BJ (cell line): ENCODE measurements at places on chromosomes 16 and 17.

GRCh38 chr16:87556941-87557459 is 45.3 kb upstream of the JPH3 start:
- DNase-seq = no peak

GRCh38 chr17:1226308-1226707 is 43.9 kb upstream of the BHLHA9 start:
- no peak for DNase-seq

GRCh38 chr17:75910699-75911098 is 6.0 kb upstream of the MRPL38 start:
- no peak for DNase-seq

- DNase-seq = no peak
Measured at GRCh38 chr17:74386386-74386785, 19.1 kb downstream of the GPR142 start.

- no peak for DNase-seq
Measured at GRCh38 chr16:72598696-72599095, 426.7 kb upstream of the PMFBP1 start.

GRCh38 chr16:86665319-86665675 is 86.9 kb downstream of the FOXL1 start:
- DNase-seq = no peak

DNA sequence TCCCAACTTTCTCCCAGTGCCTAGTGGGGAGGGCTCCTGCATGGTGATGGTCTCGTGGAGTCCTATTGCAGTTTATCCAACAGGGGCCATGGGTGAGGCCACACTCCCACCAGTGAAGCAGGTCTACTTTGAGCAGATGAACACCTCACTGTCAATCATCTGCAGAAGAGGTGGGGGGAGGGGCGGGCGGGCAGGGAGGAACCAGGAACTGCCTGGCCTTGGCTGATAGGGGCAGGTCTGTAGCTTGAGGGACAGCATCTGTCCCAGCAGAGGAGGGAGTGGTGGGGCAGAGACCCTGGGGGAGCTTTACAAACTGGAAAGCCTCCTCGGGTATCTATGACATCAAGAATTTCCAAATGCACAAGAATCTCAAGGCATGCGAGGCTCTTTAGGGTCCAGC is 58.7 kb upstream of the ZNF423 start:
- DNase-seq = no peak

DNA sequence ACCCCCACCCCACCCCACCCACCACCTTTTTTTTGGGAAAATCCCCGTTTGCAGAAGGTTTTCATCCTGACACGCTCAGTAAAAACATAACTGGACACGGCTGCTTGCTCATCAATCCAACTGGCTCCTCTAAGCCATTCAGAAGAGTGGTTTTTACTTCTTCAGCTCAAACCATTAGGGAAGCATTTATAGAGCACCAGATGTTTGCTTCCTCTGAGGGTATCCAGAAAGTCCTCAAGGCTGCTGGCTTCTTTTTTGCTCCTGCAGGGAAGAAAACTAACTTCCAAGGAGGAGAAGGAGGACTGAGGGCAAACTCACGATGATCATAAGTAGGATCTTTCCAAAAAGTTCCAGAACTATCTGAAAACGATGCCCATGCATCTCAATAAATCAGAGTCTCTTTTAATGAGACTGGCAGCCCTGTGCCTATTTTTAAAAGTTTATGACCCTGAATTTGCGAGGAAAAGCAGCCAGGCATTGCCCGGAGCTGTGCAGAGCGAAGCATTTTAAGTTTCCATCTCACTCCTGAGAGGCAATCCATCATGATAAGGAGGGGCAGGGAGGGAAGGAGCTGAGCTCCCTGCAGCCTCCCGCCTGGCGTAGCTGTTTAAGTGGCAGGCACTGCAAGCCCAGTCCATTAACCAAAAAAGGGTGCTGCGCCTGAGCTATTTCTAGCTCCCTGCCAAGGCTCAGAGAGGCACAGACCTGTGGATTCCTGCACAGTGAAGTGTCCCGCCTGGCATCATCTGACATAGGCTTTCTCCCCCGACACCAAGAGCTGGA is 146.3 kb upstream of the FOXF1 start:
- DNase-seq = no peak

- no peak for DNase-seq
Measured at GRCh38 chr16:8554881-8555280, 35.4 kb downstream of the TMEM114 start.

GRCh38 chr16:85738923-85739715 is 11.8 kb downstream of the C16orf74 start:
- DNase-seq = no peak

- no peak for DNase-seq
Measured at GRCh38 chr16:50547340-50548124, 664 bp upstream of the NKD1 start.

GRCh38 chr16:22358000-22358399 is 16.4 kb downstream of the CDR2 start:
- no peak for DNase-seq

- DNase-seq = no peak
Measured at GRCh38 chr17:2594722-2595599, 1.5 kb downstream of the PAFAH1B1 start.

GRCh38 chr16:89110641-89111040 is 17.0 kb downstream of the ACSF3 start:
- DNase-seq = no peak

- DNase-seq = no peak
Measured at GRCh38 chr16:47486856-47487255, 25.7 kb downstream of the PHKB start.

GRCh38 chr17:51045621-51046020 is 75.0 kb downstream of the SPAG9 start:
- no peak for DNase-seq

DNA sequence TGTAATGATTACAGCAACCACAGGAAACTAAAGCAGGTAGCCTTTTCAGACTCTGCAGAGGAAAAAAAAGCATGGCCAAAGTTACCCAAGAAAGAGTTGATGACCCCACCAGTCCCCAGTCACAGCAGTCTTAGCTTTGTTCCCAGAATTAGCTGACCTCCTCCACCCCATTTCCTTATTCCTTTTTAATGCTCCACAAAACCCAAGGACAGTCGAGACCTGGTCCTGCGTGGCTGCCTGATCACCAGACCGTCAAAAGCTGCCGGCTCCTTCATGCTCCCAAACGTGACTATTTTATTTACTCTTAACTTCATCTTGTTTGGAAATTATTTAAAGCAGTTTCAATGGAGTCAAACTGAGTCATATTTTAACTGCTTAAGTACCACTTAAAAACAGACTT is 28.7 kb upstream of the MED9 start:
- DNase-seq = no peak

GRCh38 chr16:62829084-62829483 is 792.8 kb upstream of the CDH8 start:
- no peak for DNase-seq

- no peak for DNase-seq
Measured at GRCh38 chr17:80964859-80965580, 26.6 kb upstream of the CHMP6 start.

- DNase-seq = no peak
Measured at GRCh38 chr17:40607641-40608040, 40.0 kb downstream of the SMARCE1 start.

GRCh38 chr17:59901604-59902003 is 8.7 kb downstream of the RPS6KB1 start:
- DNase-seq = no peak

GRCh38 chr17:65473363-65473762 is 88.1 kb downstream of the AXIN2 start:
- DNase-seq = no peak

DNA sequence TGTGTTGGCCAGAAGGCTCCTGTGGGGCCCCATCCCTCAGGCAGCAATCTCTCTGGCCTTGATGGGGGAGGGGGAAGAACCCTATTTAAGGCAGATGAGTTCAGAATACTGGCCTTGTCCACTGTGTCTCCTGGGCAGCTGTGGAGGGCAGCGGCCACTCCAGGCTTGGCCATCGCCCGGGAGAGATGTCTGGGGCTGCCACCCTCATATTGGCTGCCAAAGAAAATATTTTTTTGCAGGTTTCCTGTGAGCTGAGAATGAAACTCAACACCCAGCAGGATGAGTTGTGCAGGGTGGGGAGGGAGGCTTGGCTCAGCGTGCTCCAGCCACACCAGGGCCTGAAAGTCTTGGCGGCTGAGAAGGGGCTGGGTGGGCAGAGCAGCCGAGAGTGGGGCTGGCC is 14.4 kb upstream of the TIMP2 start:
- no peak for DNase-seq

DNA sequence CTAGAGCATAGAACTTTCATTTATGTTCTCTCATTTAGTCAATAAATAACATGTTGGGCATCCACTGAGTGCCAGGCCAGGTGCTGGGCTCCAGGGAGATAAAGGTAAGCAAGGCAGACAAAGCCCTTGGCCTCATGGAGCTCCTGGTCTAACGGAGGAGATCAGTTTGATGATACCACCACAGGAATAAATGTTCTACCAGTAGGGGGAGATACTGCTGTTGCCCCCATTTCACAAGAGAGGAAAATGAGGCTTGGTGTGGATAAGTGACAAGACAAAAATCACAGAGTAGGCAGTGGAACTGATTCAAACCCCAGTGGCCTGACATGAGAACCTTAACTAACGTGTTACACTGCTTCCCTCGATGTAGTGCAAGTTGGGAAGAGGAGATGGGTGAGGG is 80.4 kb upstream of the ERCC4 start:
- DNase-seq = no peak

GRCh38 chr16:24975428-24975889 is 39.7 kb downstream of the ARHGAP17 start:
- peak; percentile 19 for DNase-seq
